ENCODE measurements at places on chromosomes 3 and 15. TPM values are rescaled to one million over a fixed set of nuclear protein-coding genes. Genes with fewer than 3 reads are reported as not detected.
A peak's percentile ranks its signal among the peaks of the same experiment; 100 is the strongest.

BUB1B gene
- 42.6 TPM for total RNA-seq

CHCHD6 gene
- total RNA-seq = 30.2 TPM

TMED3 gene
- total RNA-seq = 49.3 TPM

AGBL1 gene
- total RNA-seq = not detected

C2CD4A gene
- total RNA-seq = 0.17 TPM

FLNB gene
- total RNA-seq = 112 TPM

ZMYND10 gene
- 0.86 TPM for total RNA-seq

NGLY1 gene
- total RNA-seq = 44.5 TPM

TNFSF10 gene
- total RNA-seq = 0.36 TPM

GRCh38 chr3:9934993-9935392, 1.4 kb downstream of the CRELD1 start:
- DNase-seq = no peak

- no peak for DNase-seq
Observed at GRCh38 chr15:100966997-100967396, 47.8 kb downstream of the LRRK1 start.

DNA sequence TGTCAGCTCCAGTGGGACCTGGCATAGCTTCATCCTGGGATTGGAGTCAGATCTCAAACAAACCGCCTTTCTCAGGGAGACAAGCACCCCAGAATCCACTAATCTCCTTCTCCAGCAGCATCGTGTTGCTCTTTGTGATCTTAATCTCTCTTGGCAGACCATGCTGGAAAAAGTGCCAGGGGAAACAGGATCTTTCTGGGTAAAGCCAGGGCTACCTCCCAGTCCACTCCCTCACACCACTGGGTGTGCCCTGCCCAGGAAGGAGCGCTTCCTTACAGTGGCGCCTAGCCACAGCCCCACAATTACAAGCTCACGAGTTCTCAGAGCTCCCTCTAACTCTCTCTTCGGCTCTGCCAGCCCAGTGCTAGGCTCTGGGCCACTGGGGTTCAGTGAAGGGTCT, 32.2 kb downstream of the RPLP1 start:
- no peak for DNase-seq

DNA sequence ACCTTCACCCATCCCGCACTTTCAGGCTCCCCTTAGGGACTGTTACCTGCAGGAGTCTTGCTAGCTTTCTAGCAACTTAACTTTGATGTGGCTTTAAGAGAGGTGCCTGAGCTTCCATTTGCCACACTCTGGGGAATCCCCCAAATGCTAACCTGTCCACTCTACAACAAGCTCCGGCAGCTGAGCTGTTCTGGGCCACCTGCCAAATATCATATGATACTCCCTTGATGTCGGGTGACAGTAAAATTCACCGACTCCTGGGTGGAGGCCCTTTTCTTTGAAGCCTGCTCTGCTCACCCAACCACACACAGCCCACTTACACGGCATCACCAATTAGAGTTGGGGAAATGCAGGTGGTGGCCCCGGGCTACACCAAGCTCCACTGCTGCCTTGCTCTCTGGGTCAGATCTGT, 38.0 kb upstream of the XCR1 start:
- no peak for DNase-seq

DNA sequence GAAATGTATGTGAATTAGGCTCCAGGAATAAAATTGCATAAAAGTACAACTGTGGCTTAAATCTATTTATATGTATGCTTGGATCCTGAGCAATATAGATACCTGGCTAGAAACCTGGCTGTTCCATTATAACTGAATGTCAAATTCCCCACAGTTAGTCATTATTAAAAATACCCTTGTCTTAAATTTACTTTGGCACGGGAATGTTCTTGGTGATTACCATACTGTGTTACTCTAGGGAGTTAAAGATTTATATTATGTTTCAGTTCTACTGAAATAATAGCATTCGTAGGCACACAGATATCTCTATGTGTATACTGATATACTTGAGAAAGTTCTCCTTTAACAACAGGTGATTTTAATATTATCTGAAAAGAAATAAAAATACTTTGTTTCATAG, 394.1 kb downstream of the PTPRG start:
- DNase-seq = no peak

GRCh38 chr3:120224237-120224636, 60.8 kb downstream of the GPR156 start:
- no peak for DNase-seq

- no peak for DNase-seq
Observed at GRCh38 chr3:50533807-50534461, 30.5 kb upstream of the CACNA2D2 start.

- no peak for DNase-seq
Observed at GRCh38 chr15:56737791-56738190, 4.5 kb upstream of the ZNF280D start.

DNA sequence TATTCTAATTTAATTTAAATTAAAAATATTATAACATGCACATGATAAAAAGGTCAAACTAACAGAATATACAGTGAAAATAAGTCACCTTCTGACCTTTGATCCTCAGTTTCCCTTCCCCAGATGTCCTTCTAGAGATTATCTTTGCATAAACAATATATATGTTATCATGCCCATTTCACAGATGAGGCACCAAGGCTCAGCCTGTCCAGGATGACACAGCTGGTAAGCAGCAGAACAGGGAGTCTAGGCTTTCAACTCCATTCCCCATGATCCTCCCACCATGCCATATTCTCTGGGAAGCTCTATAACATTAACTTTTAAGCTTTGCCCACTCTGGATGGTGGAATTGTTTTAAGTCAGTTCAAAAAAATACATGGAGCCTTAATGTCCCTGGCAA, 1.4 kb downstream of the SLC24A1 start:
- no peak for DNase-seq

GRCh38 chr3:71583566-71584393, at the start of gene FOXP1:
TSS of gene FOXP1 (minus strand) at chr3:71583728. CDS start at chr3:71198381, 385,347 bp downstream.
- peak; percentile 67 for DNase-seq

DNA sequence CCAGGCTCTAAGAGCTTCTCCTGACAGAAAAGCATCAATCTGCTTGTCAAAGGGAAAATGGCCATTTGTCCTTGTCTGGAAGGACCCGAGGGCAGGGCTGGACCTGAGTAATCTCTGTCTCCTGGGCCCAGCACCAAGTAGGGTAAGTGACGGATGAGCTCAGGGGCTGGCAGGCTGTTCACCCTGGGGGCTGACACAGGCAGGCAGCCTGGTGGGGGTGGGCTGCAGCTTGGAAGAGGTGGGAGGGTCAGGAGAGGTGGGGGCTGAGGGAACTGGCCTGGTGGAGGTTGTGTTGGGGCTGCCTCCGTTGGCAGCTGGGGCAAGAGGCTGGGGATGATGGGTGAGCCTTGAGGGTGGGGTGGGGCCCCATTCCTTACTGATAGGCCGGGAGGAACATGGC, 42.3 kb upstream of the ADPGK start:
- DNase-seq = no peak

DNA sequence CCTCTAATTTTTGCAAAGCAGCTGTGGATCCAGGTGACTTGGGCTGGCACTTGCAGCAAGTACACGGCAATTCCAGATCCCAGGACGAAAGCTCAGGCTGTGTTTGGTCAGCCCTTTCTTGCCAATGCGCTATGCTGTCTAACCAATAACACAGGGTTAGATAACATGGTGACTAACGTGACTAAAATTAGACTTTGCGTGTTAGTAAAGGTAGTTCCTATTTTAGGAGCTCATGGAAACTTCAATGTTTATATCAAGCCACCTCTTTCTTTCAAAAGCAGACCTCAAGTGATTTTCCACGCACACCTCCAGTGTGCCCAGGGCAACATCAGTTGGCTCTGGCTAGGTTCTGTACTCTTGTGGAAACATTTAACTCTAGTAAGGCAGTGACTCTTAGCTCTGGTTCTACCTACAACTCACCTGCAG, 32.5 kb downstream of the CDCP1 start:
- DNase-seq = no peak

DNA sequence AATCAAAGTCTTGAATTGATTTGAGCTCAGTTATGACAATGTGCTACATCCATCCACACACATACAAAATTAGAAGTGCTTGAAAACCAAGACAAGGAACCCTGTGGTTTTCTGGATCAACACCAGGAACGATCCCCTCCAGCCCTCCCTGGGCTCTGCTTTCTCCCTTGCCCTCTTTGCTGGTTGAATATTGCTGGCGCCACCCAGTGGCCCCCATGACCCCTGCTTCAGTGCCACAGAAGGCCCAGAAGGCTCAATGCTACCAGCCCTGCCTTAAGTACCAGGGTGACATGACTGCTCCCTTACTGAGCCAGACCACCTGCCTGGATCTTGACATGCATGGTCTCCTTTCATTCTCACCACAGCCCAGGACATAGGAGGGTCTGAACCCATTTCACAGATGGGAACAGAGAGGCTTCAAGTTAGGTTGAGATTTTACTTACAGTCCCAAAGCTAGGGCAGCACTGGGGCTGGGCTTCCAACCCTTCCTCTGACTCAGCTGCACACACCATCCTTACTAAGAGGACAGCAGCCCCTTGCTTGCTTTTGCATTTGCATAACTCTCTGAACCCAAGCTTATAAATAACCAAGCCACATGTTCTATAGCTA, 15.0 kb downstream of the IL12A start:
- no peak for DNase-seq

DNA sequence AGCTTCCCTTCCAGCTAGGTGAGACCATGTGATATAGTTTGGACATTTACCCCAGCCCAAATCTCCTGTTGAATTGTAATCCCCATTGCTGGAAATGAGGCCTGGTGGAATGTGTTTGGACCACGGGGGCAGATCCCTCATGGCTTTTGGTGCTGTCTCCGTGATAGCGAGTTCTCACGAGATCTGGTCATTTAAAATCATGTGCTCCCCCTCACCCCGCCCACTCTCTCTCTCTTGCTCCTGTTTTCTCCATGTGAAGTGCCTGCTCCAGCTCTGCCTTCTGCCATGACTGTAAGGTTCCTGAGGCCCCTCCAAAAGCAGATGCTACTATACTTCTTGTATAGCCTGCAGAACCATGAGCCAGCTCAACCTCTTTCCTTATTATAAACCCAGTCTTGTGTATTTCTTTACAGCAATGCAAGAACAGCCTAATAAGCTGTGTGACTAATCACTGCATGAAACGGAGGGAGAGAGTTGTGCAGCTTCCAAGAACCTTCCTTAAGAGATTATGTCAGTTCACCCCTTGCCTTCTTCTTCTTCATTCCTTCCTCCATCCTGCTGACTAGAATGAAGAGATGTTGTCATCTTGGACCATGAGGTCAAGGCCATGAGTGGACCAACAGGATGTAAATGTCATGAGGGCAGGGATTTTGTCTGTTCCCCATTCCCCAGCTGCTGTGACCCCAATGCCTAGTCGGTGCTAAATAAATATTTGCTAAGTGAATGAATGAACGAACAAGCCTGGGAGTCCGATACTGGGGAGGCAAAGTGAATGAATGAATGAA, 91.0 kb downstream of the CPN2 start:
- no peak for DNase-seq

DNA sequence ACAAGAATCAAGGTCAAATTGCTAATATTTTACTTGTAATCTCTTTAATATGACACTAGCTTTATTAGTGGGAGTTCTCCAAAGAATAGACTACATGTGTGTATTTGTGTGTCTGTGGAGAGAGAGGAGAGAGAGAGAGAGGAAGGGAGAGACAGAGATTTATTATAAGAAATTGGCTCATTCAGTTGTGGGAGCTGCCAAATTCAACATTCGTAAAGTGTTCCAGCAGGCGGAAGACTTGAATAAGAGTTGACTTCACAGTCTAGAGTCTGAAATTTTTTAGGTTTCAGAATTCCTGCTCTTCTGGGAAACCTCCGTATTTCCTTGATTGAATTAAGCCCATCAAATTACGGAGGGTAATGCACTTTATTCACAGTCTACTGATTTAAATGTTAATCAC, 4.7 kb upstream of the CLDN1 start:
- no peak for DNase-seq

GRCh38 chr3:102226463-102226862, 208.4 kb upstream of the ZPLD1 start:
- no peak for DNase-seq

GRCh38 chr3:36893826-36894225, 51.0 kb downstream of the TRANK1 start:
- DNase-seq = no peak

DNA sequence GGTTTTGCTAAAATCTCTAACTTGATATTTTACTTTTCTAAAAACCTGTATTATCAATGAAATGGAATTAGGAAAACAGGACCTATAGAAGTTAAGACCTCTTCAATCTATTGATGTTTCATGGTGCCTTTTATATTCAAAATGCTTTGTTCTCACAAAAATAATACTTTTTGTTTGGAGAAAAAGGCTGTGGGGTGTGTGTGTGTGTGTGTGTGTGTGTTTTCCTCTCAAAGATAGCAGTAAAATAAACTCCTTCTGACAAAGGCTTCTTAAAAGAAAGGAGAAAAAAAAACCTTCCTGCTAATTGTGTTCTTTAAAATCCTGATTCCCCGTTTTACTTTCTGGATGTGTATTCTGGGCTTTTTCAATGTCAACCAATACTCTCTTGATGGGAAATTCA, 54.5 kb downstream of the RBM6 start:
- DNase-seq = no peak

DNA sequence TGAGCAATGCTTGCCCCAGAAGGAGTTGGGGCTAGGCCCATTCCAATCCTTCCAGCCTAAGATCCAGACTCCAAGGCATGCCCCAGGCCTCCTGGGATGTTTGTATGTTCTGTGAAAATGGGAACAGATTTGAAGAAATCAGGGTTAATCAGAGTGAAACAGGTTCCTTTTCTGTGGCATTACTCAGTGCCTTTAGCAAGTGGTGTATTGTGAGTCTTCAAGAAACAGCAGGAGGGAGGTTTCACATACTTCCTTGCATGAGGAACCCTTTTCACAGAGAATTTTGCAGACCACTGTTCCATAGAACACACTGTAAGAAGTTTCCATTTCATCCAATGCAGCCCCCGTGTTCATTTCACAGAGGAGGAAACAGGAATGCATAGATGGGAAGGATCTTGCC, 8.4 kb upstream of the CDC25A start:
- no peak for DNase-seq

GRCh38 chr3:167941234-167941995, 154.3 kb downstream of the GOLIM4 start:
- no peak for DNase-seq

DNA sequence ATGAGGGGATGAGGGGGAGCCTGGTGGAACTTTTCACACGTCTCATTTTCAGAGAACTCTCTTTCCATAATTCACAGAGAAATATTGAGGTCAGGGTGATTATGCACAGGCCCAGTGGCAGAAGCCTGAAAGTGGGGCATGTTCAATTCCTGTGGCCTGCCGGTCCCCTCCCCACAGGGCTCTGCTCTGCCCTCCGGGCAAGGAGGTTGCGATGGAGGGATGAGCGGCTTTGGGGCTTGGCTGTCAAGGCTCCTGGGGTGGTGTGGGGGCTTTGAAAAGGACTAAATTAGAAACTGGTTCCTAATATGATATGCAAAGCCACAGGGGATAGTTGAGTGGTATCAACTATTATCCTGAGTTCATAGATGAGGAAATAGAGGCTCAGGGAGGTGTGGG, 9.2 kb upstream of the KY start:
- no peak for DNase-seq

Data from progenitor cell of endocrine pancreas (in vitro differentiated cells).